ENCODE measurements at places on chromosomes 12 and 14.

DNA sequence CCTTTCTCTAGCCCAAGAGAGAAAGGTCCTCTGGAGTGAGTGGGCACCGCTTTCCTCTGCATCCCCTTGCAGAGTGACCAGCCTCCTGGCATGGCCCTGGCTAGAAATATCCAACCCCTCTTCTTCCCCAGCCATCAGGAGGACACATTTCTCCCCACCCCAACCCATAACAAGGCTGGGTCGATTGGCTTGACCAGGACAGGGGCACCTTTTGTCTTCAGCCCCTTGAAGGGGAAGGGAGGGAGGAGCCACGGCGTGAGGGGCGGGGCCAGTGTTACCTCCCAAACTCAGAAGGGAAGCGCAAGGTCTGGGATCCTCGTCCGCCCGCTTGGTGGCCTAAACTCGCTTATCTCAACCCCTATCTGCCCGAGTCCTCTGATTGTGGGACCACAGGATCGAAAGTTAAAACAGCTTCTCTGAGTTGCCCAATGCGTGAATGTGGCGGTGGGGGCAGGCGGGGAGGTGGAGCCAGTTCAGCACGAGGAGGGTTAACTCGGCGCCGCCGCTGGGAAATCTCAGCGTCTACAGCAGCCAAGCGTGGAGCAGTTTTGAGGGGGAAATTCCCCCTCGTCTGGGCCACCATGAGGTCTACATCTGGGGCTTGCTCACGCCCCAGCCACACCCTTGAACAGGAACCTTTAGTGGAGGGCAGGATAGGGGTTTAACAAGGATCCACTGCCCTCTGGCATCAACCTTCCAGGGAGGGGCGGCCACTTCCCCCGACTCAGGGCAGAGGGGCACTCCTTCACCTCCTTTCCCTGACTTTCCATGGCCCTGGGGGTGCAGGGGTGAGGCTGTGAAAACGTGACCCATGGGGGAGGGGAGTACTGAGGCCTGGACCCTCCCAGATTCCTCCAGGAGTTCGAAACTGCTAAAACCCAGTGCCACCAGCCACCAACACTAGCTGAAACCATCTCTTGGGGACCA lies 795 bp downstream of the STAT6 start:
- DNase-seq, result peak; percentile 88

GRCh38 chr12:6088921-6089747 lies 35.3 kb downstream of the VWF start:
- DNase-seq, result no peak

- DNase-seq, result no peak
Measured at GRCh38 chr14:62181591-62181990, 419.4 kb downstream of the SNAPC1 start.

- no peak for DNase-seq
Measured at GRCh38 chr14:45810152-45810872, 557.3 kb upstream of the MIS18BP1 start.
